NCI-H510A (cell line): ENCODE measurements at places on chromosomes 3 and 15.

- DNase-seq = no peak
Measured at GRCh38 chr3:31184261-31185061, 290.0 kb upstream of the GADL1 start.

GRCh38 chr15:66912441-66912840, 153.0 kb upstream of the SMAD3 start:
- DNase-seq = no peak

DNA sequence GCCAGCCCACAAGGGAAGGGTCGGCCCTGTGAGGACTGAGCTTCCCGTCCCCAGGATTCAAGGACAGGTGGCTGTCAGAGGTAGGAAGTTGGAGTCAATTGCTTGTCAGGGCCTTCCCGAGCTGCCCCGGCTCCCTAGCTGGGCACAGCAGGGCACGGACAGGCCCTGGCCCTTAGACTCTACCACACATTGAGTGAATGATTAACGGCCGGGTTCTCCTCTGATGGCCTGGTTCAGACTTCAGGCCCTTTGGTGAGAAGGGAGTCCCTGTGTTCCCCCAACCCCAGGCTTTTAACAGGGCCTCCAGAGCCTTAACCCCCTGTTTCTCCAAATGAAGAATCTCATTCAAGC, 16.4 kb upstream of the FGD5 start:
- no peak for DNase-seq

DNA sequence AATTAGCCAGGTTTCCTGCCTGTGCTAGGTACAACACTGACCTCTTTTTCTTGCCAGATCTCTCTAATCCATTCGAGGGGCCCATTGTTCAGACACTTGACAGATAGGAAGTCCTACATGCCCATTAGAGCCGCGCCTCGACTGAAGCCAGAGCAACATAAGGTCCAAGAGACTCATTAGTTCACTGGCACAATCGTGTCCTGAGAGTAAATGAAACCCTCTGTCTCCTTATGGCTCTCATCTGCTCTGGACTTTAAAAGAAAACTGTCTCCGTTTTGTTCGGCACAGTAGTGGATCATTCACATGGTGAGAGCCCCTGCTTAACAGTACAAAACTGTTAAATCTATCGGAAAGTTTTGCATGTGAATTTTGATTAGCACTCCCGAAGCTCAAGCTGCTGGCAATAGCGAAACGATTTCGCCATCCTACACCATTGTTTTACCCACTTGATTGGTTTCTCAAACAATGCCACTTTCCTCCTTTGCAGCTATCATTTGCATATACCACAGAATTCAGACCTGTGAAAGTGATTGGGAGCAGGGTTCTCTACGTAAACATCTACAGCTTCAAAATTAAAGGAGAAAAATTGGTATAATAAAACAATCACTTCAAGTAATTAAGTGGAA, 19.0 kb upstream of the C15orf61 start:
- DNase-seq = no peak

DNA sequence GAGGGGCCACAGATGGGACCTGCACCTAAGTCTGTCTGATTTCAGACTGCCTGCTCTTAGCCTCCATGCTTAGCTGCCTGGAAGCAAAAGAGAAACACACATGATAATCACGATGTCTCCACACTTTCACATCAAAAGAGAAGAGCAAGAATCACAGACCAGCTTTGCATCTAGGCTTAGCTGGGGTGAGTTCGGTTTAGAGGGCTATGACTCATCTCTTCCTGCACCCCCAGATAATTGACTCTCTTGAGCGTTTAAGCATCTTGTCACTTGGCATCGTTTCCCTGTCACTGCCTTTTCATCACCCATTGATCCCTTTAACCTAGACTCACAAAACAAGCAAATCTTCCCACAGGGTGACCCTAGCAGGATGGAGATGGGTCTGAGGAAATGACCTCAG, 124.0 kb downstream of the NTRK3 start:
- DNase-seq = no peak

GRCh38 chr3:123289391-123290106, 87.8 kb downstream of the SEC22A start:
- DNase-seq = no peak

GRCh38 chr3:10647376-10647775, 142.0 kb upstream of the ATP2B2 start:
- DNase-seq = no peak

- DNase-seq = no peak
Measured at GRCh38 chr3:134797057-134797740, 2.1 kb downstream of the EPHB1 start.

DNA sequence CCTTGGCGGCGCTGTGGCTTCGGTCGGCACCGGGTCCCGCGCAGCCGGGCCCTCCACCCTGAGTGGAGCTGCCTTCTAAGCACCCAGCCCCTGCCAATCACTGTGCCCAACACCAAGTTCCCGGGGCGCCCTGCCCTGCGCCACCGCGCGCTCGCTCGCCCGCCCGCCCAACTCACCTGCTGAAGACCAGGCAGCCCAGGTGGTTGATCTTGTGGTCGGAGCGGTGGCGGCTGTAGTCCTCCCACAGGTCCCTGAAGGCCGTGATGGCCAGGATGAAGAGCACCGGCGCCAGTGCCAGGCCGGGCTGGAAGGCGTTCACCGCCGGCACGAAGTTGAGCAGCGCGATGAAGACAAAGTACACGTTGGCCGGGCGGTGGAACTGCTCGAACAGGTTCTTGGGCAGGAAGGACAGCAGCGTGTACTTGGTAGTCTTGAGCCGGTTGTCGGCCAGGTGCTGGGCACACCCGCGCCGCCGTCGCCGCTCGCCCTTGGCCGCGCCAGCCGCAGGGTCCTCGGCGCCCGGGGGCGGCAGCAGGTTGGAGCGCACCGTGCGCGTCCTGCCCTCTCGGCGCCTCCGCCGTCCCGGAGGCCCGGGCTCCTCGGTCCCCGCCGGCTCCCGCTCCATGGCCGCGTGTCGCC, 536 bp downstream of the ATP10A start:
- DNase-seq = no peak

- no peak for DNase-seq
Measured at GRCh38 chr15:51366920-51367319, 25.5 kb downstream of the GLDN start.

GRCh38 chr3:8143186-8143585, 358.4 kb upstream of the LMCD1 start:
- no peak for DNase-seq

DNA sequence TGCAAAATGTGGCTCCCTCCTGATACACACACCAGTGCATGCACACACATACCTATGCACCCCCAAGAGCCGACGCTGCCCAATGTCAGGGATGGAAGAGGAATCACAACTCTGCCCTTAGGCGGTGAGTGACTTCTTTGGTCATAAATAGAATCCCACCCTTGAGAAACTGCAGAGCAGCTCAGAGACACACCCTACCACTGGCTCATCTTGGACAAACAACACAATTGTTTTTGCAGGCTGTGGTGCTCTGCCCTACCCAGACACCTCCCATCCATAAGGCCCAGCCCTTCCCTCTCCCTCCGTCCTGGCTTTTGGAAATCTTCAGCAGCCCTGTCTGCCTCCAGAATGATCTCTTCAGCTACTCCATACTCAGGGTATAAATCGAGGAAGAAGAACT, 73.8 kb upstream of the HRH1 start:
- no peak for DNase-seq

- DNase-seq = no peak
Measured at GRCh38 chr15:78301326-78301725, 1.9 kb upstream of the SKIC8 start.

- no peak for DNase-seq
Measured at GRCh38 chr15:79427781-79428598, 4.1 kb upstream of the MINAR1 start.

GRCh38 chr15:90600954-90601353, 71.2 kb downstream of the CRTC3 start:
- DNase-seq = no peak

GRCh38 chr3:78729946-78730345, 1037.9 kb downstream of the ROBO1 start:
- no peak for DNase-seq

DNA sequence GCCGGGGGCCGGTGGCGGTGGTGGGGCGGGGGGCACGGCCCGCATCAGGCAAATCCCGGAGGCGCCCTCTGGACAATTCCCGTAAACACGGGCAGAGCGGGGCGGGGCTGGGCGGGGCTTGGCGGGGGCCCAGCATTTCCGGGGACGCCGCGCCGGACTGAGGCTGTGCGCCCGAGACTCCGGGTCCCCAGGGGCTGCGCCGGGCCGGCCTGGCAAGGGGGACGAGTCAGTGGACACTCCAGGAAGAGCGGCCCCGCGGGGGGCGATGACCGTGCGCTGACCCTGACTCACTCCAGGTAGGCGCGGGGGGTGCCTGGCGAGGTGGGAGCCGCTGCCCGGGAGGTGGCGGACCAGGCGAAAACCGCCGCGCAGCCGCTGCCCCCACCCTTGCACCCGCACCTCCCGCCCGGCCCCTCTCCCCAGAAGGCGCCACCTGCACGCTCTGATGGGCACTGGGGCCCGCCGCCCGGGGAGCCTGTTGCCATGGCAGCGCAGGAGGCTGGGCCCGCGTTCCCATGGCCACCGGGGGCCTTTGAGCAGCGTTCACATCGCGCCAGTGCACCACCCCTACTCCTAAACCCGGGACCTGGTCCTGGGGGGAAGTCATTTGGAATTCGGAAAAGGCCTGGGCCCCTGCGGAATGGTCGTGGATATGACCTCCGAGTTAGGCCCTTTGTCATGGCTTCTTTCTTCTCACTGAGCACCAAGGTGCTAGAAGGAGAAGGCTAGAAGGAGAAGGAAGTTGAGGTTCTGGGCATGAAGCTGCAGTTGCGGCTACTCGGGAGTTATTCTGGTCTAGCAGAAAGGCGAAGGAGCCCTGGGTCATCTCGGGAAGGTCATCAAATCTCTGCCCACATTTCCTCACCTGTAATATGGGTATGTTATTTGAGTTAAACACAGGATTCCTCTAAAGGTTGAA, 16.1 kb upstream of the SEMA4B start:
- peak; percentile 61 for DNase-seq

DNA sequence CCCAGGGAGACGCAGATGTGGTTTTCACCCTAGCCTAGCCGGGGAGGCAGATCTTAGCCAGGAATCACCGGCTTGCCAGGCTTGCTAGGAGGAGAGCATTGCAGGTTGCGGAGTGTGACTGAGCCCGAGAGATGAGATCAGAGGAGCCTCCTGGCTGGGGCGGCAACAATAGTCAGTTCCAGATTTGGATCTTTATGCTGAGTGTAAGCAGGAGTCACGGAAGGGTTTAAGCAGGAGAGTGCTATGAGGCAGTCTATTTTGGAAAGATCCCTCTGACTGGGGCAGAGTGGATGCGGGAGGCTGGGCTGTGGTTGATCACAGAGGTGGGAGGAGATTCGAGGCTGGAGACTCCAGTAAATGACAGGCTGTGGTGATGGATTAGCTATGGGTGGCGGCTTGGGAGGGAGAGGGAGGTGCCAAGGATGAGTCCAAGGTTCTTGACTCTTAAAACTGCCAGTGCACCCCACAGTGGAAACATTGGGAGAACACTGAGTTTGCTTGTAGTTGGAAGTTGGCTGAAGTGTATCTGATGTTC, 10.4 kb upstream of the BAHD1 start:
- DNase-seq = no peak

GRCh38 chr3:37149257-37149656, 25.1 kb downstream of the LRRFIP2 start:
- no peak for DNase-seq

- no peak for DNase-seq
Measured at GRCh38 chr3:127738192-127738840, 65.6 kb downstream of the ABTB1 start.

GRCh38 chr3:193775421-193776077, 182.5 kb downstream of the OPA1 start:
- no peak for DNase-seq

DNA sequence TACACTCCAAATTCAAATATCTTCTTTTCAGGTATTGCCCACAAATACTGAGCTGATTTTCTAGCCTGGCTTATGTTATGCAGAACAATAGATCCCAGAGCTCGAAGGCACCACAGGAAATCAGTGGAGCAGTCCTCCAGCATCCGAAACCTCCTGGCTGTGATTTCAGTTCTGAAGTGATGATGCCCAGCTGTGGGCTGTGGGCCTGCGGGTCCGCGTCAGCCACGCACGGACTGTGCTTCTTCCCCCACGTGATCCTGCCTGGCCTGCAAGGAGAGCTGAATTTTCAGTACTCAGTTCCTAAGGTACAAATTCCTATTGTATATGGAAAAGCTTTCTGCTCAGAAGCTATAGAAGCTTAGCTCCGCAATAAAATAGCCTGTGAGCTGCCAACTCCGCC, 96.2 kb downstream of the OCA2 start:
- no peak for DNase-seq

DNA sequence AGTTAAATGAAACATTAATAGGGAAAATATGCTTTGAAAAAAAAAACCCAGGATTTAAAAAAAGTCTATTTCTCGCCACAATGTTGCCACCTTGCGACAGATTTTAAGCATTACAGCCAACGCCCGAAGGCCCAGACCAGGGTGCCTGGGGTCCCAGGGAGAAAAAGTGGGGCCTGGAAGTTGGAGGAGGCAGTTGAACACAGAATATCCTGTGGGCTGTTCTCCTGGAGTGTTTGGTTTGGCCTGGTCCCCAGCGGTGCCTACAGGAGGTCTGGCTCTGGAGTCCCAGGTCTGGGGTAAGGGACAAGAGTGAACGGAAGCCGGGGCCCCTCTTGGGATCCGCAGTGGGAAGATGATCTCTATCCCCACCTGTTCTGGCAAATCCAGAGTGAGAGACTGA, 3.4 kb downstream of the RNU6-1 start:
- DNase-seq = no peak

GRCh38 chr15:47689660-47690059, 27.6 kb upstream of the SEMA6D start:
- no peak for DNase-seq

DNA sequence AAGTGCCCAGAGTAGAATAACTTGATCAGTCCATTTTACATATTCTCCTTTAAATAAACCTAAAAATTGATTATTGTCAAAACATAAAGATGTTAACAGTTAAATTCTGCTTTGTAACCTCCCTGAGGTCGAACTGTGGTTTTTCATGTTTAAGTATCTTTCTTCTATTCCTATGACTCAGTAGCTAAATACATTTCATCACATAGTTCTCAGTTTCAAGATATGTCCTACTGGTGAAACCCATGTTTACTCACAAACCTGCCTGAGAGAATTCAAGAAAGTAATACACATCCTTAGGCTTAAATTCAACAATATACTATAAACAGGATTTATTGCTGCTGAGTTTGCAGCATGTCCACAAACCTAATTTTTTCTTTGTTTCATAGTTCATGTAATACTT, 692.9 kb downstream of the ZPLD1 start:
- DNase-seq = no peak

GRCh38 chr15:101255615-101256241, 3.9 kb upstream of the CHSY1 start:
- no peak for DNase-seq

GRCh38 chr3:97470481-97470880, 294.1 kb upstream of the ARL6 start:
- DNase-seq = no peak
